Hematopoietic multipotent progenitor cell treated with erythropoietin and hydrocortisone succinate and interleukin-3 and kit ligand, for 6 days (in vitro differentiated cells): ENCODE measurements at places on chromosomes 2 and 18.

DNA sequence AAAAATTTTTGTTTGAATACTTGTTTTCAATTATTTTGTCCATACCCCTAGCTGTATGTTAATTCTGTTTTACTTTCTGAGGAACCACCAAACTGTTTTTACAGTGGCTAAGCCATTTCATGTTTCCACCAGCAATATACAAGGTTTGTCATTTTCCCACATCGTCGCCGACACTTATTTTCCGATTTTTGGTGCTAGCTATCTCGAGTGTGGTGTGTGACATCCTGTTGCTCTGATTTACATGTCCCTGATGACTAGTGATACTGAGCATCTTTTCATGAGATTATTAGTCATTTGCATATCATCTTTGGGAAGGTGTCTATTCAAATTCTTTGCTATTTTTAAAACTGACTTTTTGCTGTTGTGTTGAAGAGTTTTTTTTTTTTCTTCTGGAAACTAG is 7.2 kb upstream of the GPC1 start:
- DNase-seq, result no peak

DNA sequence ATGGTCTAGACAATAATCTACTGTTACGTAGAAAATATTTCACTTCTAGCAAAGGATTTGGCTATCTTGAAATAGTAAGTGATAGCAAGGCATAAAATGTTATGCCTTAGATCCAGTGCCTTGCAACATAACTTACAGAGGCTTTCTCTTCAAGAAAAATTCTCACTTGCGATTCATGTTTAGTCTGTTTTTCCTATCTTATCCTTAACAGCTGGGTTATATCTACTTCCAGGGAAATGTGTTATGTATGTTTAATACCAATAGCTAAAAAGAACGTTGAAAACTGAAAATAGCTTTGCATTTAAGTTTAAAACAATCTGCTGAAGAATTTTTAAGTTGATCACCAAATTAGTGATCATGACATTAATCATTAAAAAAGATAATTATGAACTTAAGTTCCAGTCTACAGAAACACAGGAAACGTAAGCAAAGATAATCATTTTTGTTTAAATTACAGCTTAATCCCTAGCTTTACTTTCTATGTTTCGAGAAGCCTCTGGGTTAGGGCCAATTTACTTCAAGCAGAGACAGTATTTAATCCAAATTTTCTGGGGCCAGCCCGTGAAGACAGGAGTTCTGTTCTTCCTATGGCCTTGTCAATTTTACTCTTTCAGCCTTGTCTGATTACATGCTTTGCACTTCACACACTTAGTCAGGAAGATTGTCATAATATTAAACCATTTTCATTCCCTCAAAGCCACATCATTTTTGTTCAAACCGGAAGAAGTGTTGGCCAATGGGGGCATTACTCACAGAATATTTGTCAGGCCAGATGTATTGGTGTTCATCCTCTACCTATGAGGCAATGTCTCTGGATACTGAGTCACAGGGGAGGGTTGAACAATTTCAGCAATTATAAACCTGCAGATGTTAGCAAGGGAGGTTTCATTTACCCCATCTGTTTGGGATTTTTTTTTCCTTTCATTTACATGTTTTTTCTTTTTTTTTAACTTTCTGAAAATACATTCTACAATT is 1132.9 kb upstream of the ZEB2 start:
- no peak for DNase-seq

- no peak for DNase-seq
Observed at GRCh38 chr2:86791573-86791972, 860 bp upstream of the CD8A start.

GRCh38 chr18:49169037-49169521 is 218.3 kb upstream of the SMAD7 start:
- no peak for DNase-seq

GRCh38 chr2:129462349-129462748 is 517.1 kb upstream of the RAB6C start:
- DNase-seq, result no peak

GRCh38 chr2:217067787-217068186 is 207.9 kb upstream of the TNP1 start:
- DNase-seq, result no peak
